ENCODE measurements at places on chromosomes 11 and 22.

DNA sequence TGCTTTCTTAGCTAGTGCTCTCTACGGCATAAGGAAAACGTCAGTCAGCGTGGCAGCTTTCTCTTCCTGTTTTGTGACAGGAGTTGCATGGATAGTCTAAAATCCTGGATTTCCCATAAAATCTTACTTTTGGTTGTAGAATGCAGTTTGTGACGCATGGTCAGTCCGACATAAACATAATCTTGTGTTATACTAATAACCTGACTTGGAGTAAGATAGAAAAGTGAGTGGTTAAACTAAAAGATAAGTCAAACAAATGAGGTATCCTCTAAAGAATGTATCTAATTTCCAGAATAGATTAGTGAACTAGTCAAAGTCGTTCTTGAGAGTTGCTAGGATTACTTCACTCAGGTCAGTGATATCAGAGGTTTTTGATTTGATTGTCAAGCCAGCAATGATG is 157.6 kb downstream of the PGR start:
- no peak for DNase-seq

- no peak for DNase-seq
Measured at GRCh38 chr11:14237444-14237961, 121.5 kb downstream of the RRAS2 start.

DNA sequence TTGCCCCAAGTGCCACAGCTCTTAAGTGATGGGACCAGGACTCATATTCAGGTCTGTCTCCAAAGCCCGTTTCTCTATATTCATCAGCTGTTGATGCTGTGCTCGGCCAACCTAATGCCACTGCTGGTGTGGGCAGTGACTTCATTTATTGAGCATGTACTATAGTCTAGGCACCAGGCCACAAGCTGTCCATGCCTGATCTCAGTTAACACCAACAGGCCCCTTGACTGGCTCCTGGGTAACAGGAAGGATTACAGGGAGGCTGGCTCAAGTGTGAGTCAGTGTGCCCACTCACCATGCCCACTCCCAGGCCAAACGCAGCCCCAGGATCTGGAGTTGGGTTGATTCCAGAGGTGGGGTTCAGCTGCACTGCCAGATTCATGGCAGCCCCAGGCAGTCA is 8.6 kb upstream of the CRYBB2 start:
- DNase-seq: no peak

DNA sequence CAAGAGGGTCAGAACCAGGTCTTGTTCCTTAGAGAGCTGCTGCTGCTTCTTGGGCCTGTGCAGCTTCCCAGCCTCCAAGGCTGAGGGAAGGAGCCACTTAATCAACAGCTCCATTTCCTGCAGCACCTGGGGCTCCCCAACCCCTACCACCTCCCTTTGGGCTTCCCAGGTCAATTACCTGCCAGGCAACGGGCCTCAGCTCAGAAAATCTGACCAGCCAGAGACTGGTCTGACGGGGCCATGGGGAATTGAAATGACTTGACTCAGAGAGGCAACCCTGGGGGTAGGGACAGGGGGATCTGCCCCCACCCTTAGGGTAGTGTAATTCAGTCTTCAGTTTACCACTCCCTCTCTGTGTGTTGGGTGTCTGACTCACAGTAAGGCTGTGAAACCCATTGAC is 4.7 kb upstream of the MAJIN start:
- DNase-seq: no peak

GRCh38 chr22:23609983-23610781 is 21.9 kb downstream of the DRICH1 start:
- DNase-seq: no peak

- DNase-seq: no peak
Measured at GRCh38 chr11:46392421-46393230, 1.1 kb upstream of the CHRM4 start.

DNA sequence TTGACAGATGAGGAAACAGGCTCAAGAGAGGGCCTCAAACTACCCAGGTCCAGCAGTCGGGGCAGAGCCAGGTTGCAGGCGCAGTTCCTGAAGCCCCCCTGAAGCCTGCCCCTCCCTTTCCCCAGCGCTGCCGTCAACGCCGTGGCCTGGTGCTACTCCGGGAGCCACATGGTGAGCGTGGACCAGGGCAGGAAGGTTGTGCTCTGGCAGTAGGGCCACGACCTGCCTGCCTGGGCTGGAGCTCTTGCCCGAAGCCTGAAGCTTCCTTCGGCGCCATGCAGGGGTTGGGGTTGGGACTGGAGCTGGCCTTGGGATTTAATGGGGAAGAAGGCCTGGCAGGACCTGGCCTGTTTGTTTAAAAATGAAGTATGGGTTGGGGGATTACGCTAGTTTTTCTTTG is 15.0 kb downstream of the ATG16L2 start:
- no peak for DNase-seq

GRCh38 chr22:29112121-29112520 is 39.3 kb downstream of the KREMEN1 start:
- DNase-seq: no peak

DNA sequence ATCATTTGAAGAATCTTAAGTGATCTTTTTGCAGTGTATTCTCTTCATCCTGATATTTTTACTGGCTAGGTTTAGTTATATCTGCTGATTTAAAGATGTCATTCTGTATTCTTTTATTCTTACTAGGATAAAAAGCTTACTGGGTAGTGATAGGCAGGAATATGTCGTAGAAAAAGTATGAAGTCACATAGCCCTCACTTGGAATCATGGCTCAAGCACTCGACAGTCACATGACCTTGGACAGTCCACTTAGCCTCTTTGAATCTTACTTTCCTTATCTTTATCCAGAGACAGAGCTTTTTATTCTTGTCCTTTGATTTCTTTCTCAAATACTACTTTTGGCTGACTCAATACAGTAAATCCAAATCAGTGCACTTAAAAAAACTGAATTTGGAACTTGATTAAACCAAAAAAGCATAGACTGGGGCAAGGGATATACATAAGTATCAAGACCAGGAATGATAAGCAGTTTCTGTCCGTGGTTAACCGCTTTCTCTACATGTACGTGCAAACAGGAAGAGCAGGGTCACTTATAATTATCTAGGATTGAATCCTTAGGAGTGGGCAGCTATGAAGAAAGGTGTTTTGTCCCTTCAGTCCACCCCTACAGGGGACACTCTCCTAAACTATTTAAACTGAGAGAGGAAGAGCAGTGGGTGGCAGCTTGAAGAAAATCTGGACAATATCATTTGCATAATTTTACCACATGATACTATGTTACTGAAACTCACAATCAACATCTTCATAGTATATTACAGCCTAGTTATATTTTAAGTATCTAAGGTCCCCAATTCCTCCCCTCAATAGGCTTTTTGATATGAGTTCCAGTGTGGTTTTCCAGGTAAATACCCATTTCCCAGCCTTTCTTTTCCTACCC is 8.0 kb downstream of the MMP7 start:
- DNase-seq: no peak

Data from NCI-H446 (cell line).